ENCODE measurements at places on chromosomes 4 and X.

- DNase-seq: peak; percentile 47
These were observed 477 bp downstream of the SLC35A2 start for GRCh38 chrX:48910926-48911411.

DNA sequence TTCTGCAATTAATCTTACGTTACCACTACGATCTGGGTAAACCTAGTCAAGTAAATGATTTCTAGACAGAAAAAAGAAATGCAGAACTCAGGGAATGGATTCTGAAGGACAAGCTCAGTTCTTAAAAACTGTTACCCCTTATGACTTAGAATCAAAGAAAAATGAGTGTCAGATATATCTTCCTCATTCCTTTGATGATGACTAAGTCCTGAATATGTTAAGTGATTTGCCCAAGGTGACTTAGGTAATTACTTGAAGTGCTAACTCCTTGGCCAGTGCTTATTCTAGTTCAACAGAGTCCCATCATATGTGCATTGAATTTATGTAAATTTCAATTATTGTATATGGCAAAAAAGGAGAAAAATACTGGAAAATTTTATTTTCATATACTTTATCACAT, 92.5 kb downstream of the PPEF1 start:
- no peak for DNase-seq

DNA sequence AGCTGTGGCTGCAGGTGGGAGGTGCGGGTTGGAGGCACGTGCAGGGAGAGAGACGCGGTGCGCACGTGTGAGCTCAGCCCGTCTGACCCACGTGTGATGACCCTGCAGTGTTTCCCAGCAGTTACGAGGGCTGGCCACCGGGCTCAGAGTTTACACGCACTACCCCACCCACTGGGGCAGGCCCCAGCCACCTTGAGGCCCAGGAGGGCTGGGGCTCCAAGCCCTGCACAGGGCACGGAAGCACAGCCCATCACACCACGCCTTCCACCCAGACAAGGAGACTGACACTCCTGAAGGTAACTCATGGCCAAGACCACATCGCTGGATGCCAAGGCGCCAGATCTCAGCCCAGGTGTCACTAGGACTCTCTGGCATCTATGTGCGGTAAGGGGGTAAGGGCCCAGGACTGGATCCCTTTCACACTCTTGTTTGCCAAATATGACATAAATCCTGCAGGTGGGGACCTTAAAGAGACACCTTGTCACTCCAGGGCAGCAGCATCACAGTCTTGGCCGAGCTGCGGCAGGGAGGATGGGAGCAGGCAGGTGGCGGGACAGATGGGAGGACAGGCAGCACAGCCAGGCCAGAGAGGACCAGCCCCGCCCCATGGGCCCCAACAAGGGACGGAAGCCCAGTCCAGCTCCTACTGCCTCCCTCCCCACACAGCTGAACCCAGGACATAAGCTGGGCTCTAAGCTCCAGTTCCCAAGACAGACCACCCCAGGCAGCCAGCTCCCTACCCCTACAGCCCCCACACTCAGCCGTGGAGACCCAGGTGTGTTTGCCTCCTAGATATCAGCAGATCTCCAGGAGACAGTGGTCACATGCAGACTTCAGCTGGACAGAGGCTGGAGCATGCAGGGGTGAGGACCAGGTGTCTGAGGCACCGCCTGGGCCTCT, 56.8 kb downstream of the ZFYVE28 start:
- no peak for DNase-seq

DNA sequence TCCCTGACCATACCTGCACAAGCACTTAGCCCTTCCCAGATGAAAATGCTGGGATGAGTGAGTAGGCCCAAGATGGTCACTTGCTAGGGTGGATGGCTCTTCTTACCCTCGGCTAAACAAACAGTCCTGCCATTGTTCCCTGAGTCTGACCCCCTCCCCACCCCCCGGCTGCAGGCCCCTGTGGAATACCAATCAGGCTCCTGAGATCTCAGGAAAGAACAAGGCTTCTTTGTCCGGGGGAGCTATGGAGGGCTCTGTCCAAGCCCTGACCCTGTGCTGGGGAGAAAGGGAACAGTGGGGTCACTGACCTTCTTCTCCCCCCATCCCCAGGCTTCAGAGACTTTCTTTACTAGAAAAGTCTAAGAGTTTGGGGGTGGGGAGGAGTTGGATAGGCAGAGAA, 6.0 kb downstream of the PLP1 start:
- no peak for DNase-seq

DNA sequence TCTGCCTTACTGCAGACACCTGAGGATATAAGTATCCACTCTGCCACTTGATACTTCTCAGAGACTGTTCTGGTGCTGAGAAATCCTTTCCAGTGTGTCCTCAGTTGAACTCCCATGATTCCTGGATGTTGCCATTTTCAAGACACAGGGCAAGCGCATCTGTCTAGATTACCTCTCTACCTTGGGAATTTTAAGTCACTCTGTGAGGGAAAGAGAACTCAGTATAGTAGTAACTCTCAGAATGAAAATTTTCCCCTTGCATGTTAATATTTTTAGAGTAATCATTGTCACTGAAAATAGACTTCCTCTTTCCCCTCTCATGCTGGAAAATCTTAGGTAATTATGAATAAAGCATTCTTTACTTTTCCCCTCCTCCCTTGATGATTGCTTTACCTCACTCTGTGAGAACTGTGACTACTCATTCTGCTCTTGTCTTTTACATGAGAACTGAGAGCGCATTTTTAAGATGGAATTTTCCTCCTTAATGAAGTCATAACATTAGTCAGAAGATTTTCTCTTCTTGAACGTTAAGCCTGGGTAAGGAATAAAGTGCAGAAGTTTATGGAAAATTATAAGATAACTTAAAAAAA, 45.0 kb downstream of the TET2 start:
- peak; percentile 70 for DNase-seq
